ENCODE measurements at places on chromosomes 7 and 10.

GRCh38 chr10:125442856-125443540 is 240.0 kb downstream of the TEX36 start:
- DNase-seq, result no peak

GRCh38 chr10:50469288-50469687 is 154.5 kb downstream of the SGMS1 start:
- DNase-seq, result no peak

- DNase-seq, result no peak
These were observed 30.5 kb upstream of the ZNF273 start for GRCh38 chr7:64872351-64873154.

DNA sequence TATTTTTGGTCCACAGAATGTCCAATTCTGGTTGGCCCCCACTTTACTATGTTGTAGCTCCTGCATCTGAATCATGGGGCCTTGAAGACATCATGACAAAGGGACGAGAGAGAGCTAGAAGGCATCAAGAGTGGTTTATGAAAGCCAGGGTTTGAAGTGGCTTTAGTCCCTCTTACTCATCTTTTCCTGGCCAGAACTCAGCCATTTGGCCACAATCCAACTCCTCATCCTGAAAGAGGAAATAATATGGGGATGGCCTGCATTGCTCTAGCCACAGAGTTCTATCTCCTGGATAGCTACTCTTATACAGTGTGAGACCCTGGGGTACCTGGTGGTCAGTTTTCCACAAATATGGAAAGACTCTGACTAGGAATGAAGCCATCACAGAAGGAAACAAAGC is 418.9 kb downstream of the XPNPEP1 start:
- no peak for DNase-seq

DNA sequence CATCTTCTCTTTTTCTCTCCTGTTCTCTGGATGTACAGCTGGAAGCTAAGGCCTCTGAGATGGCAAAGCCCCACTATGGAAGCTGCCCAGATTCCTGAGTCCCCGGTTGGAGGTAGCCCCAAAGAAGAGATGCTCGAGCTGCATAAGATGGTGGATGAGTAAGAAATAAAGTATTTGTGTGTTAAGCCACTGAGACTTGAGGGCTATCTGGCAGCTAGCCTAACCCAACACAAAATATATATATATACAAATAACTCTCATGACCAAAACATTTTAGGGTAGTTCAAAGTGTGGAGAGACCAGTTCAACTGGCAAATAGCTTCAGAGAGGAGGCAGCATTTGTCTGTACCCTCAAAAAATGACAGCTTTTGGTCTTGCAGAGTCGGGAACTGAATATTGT is 72.4 kb upstream of the PDE1C start:
- no peak for DNase-seq

- DNase-seq, result no peak
These were observed 41.6 kb upstream of the LYZL2 start for GRCh38 chr10:30671026-30671616.

DNA sequence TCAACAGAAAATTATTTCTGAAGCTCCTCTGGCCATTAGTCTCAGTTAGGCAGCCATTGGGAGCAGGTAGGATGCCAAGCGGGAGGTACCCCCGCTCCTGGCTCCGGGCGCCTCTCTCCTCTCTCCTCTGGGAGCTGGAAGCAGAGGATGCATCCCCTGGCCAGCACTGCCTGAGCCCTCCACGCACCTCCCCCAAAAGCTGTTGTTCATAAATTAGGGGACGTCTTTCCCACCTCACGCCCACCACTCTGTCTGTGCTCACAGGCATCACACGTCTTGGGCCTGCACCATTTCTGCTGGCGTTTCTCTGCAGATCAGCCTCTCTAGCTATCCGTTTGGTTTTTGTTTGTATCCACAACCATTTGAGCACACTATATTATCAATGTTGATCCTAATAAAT is 609.0 kb upstream of the FOXK1 start:
- DNase-seq, result no peak

- no peak for DNase-seq
These were observed 39.4 kb downstream of the ERLIN1 start for GRCh38 chr10:100146398-100146797.

GRCh38 chr7:30285067-30285535 is 704 bp downstream of the ZNRF2 start:
- peak; percentile 10 for DNase-seq

DNA sequence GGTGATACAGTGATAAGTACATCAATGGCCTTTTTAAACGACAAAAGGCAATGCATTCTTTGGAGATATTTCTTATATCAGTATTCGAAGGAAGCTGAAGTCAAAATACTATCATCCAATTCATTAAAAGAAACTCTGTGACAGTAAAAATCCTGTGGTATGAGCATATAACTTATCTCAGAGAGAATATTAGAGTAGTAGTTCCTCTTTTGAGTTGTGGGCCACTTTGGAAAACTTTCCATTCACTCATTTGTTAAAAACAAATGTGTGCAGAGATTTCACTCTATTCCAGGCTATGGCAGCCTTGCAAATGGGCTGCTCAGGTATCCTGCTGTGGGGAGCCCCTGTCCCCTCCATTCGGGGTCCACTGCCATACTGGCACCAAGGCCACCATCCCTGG is 55.3 kb upstream of the ZNF438 start:
- DNase-seq, result no peak

DNA sequence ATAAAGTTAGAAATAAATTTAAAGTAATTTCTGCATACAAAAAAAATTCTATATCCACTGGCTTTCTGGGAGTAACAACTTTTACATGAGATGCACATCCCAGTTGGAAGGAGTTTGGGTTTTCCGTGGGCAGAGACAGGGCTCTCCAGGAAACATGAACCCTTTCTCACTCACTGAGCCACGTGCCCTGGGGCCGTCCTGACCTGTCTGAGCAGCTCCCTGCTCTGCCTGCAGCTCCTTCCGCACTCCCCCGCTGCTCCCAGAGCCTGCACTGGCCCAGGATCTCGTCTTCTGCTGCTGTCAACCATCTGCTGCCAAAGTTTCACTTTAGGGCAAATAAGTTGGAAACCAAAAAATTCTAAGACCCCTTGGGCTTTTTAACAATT is 169.1 kb downstream of the DIP2C start:
- DNase-seq, result no peak

DNA sequence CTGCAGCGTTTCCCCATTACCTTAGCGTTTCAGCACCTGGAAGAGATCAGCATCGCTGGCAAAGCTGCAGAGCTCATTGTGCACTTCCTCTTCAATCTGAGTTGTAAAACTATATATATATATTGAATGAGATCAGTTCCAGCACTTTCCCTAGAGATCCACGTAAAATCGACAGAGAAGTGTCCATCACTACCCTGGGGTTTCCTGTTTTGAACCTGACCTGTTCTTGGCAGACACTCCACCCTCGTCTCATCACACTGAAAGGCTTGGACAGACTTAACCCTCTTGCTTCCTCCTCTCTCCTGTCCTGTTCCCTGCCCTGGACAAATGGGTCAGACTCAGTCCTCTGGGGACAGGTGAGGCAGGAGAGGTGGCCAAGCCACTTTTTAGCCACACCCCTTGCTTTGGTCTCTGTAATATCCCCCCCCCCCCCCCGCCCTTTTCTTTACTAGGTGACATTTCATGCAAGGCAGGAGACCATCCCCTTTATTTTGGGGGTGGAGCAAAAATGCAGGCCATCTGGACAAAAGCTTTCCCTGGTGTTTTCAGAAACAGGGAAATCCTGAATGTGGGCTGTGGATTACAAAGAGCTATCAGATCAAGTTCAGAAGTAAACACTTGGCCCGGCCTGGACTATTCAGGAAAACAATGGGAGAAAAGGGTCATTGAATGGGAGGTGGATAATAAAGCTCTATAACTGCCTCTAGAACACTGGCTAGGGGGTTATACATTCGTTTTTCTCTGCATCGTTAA is 83.7 kb upstream of the KDM7A start:
- DNase-seq, result no peak

- no peak for DNase-seq
These were observed 93.7 kb downstream of the MYL10 start for GRCh38 chr7:101535351-101535751.

DNA sequence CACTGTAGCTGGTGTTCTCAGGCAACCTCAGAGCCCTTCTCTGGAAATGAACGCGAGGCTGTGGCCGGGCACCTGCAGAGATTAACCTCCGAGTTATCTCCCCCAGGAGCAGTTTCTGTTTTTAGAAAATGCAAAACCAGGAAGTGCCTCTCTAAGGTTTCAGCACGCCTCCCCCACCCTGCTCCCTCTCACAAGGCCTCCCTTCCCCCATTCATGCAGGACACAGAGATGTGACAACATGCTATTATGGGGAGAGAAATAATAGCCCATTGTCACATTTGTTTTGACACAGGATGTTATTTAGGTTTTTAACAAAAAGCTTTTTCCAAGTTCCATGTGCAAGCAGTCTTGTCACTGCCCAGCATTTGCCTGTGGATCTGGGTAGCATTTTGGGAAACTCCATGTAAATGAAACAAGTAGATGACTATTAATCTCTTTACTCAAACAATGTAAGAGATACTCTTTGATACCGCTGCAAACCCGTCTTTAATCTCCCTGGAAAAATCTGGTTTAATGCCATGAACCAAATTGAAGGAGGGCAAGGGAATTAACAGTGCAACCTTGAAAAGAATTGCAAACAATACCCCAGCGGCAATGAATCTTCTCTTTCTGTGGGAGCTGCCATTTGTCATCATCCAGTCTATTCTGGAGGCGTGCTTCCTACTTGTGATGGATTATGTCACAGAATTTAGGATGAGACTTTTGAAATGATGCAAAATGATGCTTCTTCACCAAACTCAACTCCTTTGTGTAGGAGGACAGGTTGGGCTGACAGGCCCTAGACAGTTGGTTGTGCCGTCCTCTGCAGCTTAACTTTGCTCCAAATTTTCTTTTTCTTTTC is 86.5 kb upstream of the NMT2 start:
- no peak for DNase-seq

GRCh38 chr7:64581926-64582894 is 19.3 kb upstream of the ZNF680 start:
- DNase-seq, result no peak

Measured in dorsolateral prefrontal cortex (tissue), 122 donors.